Activated CD8-positive, alpha-beta T cell treated with anti-CD3 and anti-CD28 coated beads for 36 hours (primary cell): ENCODE measurements at places on chromosomes 13 and 19. TPM values are rescaled to one million over a fixed set of nuclear protein-coding genes. Genes with fewer than 3 reads are reported as not detected.

GRCh38 chr19:34556488-34556887 is 74.9 kb downstream of the WTIP start:
- peak; percentile 59 for DNase-seq
- no peak overlapping the region for H3K4me3 ChIP-seq
- H3K4me1 ChIP-seq: no peaks in the 10 kb centered on the region

DNA sequence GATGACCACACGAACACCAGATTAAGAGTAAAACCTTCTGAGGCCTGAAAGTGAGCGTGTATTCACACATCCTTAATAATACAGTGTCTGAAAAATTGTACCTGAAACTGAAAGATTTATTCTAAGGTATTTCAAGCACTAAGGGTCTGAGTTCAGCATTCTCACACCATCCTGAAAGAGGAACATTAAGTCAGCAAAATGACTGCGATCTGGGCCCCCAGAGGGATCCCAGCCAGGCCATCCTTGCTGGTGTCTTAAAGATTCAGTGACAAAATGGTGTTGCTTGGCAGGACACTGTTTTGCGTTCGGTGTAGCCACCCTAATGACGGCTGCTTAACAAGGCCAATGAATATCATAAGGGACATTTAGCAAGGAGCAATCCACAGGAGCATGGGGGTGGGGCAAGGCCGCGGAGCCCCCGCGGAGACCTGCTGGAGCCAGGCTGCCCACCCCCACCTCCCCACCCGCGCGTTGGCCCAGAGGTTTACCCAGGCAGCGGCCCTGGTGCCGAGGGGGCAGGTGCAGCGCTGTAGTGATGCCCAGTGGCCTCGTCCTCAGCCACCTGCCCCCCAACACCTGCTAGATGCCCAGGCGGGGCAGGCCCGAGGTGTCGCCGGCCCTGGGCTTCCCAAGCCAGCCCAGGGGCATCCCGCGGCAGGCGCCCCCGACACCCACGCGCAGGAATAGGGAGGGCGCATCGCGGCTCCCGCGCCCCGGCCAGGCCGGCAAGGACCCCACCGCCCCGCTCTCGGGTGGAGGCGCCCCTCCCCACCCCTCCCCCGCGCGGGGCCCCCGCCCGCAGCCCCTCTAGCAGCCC is 742 bp downstream of the NALCN start:
- H3K4me3 ChIP-seq: no peak overlapping the region
- no peak for DNase-seq
- peaks cover 35% of the 10 kb centered on the region for H3K27me3 ChIP-seq
- H3K27ac ChIP-seq: no peak overlapping the region

GRCh38 chr19:1805401-1806183 is 6.5 kb downstream of the ATP8B3 start:
- no peaks in the 10 kb centered on the region for H3K4me1 ChIP-seq
- H3K27me3 ChIP-seq: no peaks in the 10 kb centered on the region
- no peak for DNase-seq
- no peak overlapping the region for H3K27ac ChIP-seq
- H3K36me3 ChIP-seq: no peaks in the 10 kb centered on the region

DNA sequence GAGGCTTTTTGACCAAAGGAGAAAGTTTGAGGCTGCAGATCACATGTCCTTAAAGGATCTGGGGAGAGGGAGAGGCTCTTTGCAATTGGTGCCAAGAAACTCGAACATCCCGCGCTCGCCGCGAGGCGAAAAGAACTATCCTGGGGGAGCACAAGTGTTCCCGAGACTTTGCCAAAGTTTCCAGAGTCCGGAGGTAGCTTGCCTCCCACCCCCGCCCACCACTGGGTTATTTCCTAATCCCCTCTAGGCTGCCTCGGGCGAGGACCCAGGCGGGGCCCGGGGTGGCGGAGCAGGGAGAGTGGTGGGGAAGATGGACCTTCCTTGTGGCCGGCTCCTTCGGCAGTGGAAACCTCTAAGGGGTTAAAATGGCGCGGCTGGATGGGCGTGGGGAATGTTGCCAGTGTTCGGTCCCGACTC is 114.5 kb downstream of the KCNRG start:
- peaks cover 61% of the 10 kb centered on the region for H3K27me3 ChIP-seq
- peak overlapping the region; percentile 67 for H3K4me3 ChIP-seq
- no peak overlapping the region for H3K27ac ChIP-seq
- peaks cover 52% of the 10 kb centered on the region for H3K4me1 ChIP-seq
- DNase-seq: no peak
- H3K36me3 ChIP-seq: peaks cover 7% of the 10 kb centered on the region

The FLT3LG gene
- total RNA-seq: 61.2 TPM

The DCAF15 gene
- 51.3 TPM for total RNA-seq
